Activated CD4-positive, alpha-beta memory T cell treated with anti-CD3 and anti-CD28 coated beads for 36 hours (primary cell): ENCODE measurements at places on chromosomes 1 and 21. TPM values are rescaled to one million over a fixed set of nuclear protein-coding genes. Genes with fewer than 3 reads are reported as not detected.

- DNase-seq, result peak; percentile 57
Observed at GRCh38 chr1:152110365-152110859, 4.8 kb downstream of the TCHH start.

DNA sequence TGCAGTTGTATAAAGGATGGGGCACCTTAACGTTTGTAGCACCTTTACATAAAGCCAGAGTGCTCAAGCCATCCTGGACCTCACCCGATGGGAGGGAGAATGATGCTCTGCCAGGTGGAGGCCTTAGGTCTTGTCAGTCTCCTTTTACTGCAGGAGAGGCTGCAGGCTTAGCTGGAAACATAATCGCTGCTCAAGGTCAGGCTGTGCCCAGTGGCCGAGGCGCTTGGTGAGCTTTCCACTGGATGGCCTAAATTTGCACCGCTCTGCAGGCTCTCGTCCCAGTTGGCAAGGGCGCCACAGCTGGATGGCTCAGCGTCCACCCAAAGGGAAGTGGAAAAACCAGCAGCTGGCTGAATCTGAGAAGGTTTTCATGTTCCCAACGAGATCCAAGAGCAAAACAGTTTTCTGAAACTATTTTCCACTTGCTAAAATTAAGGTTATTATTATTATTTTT lies 438.9 kb downstream of the CAMTA1 start:
- DNase-seq, result no peak

DNA sequence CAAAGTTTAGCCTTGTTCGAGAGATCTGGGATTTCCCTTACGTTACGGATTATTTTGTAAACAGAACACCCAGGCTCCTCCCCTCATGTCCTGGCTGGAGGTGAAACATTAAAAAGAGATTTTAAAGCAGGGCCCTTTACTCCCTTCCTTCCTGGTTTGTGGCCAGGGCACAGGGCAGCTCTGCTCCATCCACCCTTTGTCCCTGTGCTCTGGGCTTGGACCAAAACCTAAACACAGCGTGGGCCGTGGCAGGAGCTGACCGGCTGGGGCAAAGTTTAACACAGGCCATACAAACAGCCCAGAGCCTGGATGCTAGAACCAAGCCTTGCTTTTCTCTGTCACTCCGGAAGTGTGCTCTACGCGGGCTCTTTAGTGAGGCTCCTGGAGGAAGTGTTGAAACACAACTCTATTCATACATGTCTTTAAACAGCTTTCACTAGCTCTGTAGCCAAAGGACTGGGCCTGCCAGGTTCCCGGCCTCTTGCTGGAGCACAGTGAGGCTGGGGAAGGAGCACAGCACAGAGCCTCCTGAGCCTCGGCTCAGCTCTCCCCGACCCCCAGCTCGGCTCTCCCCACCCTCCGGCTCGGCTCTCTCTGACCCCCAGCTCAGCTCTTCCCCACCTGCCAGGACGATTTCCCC lies 84.7 kb downstream of the PDE9A start:
- peak; percentile 12 for DNase-seq

DNA sequence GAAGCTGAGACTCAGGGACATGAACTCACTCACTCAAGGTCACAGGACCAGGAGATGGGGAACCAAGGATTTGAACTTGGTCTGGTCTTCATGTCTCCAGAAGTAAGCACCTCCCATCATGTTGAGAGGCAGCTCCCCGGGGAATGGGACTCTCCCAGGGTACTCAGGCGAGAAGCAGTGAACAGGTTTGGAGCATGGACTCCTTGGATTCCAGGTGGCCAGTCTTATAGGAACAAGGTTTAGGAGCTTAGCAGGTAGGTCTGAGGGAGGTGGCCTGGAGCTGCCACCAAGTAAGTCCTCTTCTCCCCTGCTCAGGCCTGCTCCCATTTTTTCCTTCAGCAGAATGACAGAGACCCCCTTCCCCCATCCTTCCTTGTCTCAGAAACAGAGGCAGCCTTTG lies 14.9 kb upstream of the ARHGEF10L start:
- no peak for DNase-seq

Gene TTC24
- 0.51 TPM for total RNA-seq

DNA sequence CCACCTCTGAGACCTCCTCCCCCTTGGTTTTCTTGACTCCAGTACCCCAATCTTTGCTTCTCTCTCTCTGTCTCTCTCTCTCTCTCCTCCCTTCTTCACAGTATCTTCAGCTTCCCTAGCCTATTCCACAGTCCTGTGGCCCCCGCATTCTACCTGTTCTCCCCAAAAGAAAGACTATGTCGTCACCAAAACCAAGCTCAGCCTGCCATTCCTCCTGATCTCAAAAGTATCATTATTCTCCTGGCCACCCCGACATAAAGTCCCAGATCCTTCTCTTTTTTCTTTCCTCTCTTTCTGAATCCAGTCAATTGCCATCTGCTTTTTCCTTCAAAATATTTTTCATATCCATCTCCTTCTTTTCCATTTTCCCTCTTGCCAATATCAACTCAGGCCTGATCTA lies 23.7 kb upstream of the KHDRBS1 start:
- no peak for DNase-seq

Gene LCE1D
- total RNA-seq, result not detected

DNA sequence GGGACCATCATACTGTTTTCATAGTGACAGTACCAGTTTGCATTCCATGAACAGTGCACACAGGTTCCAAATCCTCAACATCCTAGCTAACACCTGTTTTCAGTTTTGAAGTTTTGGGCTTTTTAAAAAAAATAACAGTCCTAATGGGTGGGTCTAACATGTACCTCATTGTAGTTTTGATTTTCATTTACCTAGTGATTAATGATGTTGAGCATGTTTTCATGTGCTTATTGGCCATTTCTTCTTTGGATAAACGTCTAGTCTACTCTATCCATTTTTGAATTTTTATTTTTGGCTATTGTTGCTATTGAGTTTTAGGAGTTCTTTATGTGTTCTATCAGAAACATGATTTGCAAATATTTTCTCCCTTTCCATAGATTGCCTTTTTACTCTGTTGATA lies 3.4 kb downstream of the GBP6 start:
- no peak for DNase-seq

DNA sequence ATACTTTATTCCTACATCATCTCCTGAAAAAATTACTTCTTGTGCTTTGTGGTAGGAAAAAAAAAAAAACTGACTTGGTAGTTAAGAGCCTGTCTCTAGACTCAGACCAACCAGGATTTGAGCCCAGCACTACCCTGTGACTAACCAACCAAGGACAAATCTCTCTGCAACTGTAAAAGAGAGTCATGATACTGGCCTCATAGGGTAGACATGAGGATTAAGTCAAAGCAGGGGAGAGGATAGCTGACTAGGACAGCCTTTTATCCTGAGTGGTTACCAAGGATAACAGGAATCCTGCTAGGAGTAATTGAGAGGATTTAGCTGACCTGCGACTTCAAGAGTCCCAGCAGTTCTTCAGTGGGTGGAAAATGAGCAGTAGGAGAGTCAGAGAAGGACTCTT lies 112.8 kb downstream of the C1orf21 start:
- DNase-seq, result no peak

Gene SPRR2B
- not detected for total RNA-seq

Gene ACTL8
- not detected for total RNA-seq
